HFFc6 (cell line): ENCODE measurements at places on chromosomes 1 and 21. TPM values are rescaled to one million over a fixed set of nuclear protein-coding genes. Genes with fewer than 3 reads are reported as not detected.

The AGO1 gene
- 26.1 and 27.4 TPM in 2 replicates for total RNA-seq

The CIART gene
- total RNA-seq = 8.7 and 9.8 TPM in 2 replicates

The MPZ gene
- 0.41 to 1.1 TPM (median 0.80 TPM) in 3 replicates for total RNA-seq

DNA sequence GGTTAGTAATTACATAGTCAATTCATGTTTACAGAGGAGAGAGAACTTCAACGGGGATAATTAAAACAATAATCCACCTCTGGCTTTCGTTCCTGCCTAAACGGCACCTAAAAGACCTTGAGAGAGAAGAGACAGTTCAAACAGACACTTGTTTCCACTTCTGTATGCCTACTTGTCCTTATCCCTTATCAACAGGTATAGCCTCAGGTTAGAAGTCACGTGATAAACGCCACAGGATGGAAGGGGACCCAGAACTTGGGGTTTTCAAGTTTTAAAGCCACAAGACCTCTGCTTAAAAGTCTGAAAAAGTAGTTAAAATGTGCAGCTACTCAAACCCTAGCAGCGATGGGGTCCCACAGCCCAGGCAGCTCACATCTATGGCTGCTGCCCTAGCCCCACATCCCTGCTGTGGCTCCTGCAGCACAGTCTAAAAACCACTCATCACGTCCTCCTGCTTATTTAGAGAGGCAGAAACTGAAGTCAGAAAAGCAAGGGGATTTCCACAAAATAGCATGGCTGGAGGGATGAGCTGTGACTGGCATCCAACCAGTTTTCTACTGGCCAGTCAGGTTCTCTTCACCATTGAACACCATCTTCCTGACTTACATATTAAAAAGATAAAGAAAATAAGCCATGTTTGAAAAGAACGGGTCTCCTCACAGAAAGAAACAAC lies 51.2 kb upstream of the SEC16B start:
- DNase-seq = no peak

GRCh38 chr1:63975481-63975880 lies 201.7 kb downstream of the ROR1 start:
- DNase-seq = no peak

GRCh38 chr1:117572546-117572945 lies 33.3 kb upstream of the TENT5C start:
- no peak for DNase-seq

DNA sequence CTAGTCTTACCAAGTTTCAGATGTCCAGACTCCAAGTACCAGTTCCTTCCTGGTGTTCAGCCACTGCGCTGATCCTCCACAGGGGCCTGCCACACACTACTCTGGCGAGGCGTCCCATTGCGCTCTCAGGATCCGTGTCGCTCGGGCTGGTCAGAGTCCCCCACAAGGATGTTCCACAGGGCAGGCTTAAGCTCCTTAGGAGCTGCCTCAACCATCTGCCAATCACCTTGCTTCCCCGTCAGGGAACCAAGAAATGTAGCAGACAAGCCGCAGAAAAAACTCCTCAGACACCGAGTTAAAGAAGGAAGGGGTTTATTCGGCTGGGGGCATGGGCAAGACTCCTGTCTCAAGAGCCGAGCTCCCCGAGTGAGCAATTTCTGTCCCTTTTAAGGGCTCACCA lies 9.8 kb downstream of the OR2W3 start:
- no peak for DNase-seq

DNA sequence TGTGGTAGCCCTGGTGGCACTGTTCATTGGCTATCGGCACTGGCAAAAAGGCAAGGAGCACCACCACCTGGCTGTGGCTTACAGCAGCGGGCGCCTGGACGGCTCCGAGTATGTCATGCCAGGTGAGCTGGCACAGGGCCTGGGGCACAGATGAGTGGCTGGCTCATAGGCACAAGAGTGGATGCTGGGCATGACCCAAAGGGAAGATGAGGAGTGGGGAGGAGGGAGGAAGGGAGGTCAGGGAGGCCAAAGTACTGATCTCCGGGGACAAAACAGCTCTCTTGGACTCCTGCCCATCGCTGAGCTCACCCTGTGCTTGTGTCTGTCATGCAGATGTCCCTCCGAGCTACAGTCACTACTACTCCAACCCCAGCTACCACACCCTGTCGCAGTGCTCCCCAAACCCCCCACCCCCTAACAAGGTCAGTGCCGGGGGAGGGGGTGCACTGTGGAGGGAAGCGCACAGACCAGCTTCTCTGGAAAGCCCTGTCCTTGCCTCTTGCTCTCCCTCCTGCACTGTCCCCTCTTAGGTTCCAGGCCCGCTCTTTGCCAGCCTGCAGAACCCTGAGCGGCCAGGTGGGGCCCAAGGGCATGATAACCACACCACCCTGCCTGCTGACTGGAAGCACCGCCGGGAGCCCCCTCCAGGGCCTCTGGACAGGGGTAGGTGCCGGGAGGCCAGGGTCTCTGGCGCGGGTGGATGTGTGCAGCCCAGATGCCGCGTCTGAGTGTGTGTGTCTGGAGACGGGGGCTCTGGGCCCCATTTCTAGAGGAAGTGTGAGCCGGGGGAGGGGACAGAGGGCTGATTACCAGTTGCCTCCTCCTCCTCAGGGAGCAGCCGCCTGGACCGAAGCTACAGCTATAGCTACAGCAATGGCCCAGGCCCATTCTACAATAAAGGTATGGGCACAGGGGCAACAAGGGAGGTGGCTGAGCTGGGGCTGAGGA lies 7.3 kb upstream of the LRRC71 start:
- DNase-seq = no peak
